A549 treated with CpdA at 1 μM for 4 hours (cell line): ENCODE measurements at places on chromosomes 1 and 21. TPM values are rescaled to one million over a fixed set of nuclear protein-coding genes. Genes with fewer than 3 reads are reported as not detected.

PYHIN1 gene
- not detected in 5 replicates for total RNA-seq

TMEM53 gene
- 7.1 to 9.2 TPM (median 8.4 TPM) in 5 replicates for total RNA-seq

MMP23B gene
- 0.62 to 1.1 TPM (median 1.0 TPM) in 4 of 5 replicates, not detected in the other for total RNA-seq

RNPEP gene
- 82.5 to 93.7 TPM (median 89.1 TPM) in 5 replicates for total RNA-seq

DDAH1 gene
- 5.6 to 6.9 TPM (median 6.5 TPM) in 5 replicates for total RNA-seq

SPRR2G gene
- total RNA-seq, result not detected in 5 replicates

HAPLN2 gene
- 0.03 TPM in 1 of 5 replicates, not detected in the others for total RNA-seq

PALMD gene
- 0.38 to 0.71 TPM (median 0.49 TPM) in 5 replicates for total RNA-seq

ATP1A4 gene
- total RNA-seq, result not detected in 5 replicates

PSMA5 gene
- 109 to 121 TPM (median 116 TPM) in 5 replicates for total RNA-seq

MPL gene
- 0.09 to 0.22 TPM in 2 of 5 replicates, not detected in the others for total RNA-seq

TAF13 gene
- total RNA-seq, result 22.8 to 38.9 TPM (median 26.2 TPM) in 5 replicates

ELF3 gene
- total RNA-seq, result 234 to 285 TPM (median 265 TPM) in 5 replicates

LHX4 gene
- 0.42 to 0.48 TPM (median 0.45 TPM) in 5 replicates for total RNA-seq

HPDL gene
- 3.6 to 5.3 TPM (median 3.9 TPM) in 5 replicates for total RNA-seq

RRP1 gene
- 32.3 to 38.2 TPM (median 34.3 TPM) in 5 replicates for total RNA-seq

SMIM1 gene
- 0.47 to 1.9 TPM (median 1.2 TPM) in 4 of 5 replicates, not detected in the other for total RNA-seq

ESPN gene
- 0.21 to 1.6 TPM (median 0.46 TPM) in 4 of 5 replicates, not detected in the other for total RNA-seq

METTL13 gene
- 43.4 to 51.1 TPM (median 50.1 TPM) in 5 replicates for total RNA-seq

TSSK3 gene
- 0.07 TPM in 1 of 5 replicates, not detected in the others for total RNA-seq

RGS18 gene
- not detected in 5 replicates for total RNA-seq

PDXK gene
- 175 to 285 TPM (median 258 TPM) in 5 replicates for total RNA-seq

LDLRAD1 gene
- total RNA-seq, result not detected in 5 replicates

TFAP2E gene
- total RNA-seq, result 0.56 to 0.82 TPM (median 0.62 TPM) in 5 replicates

VAV3 gene
- 1.1 to 2.2 TPM (median 1.9 TPM) in 5 replicates for total RNA-seq

CAMK1G gene
- 0.22 to 0.50 TPM (median 0.43 TPM) in 5 replicates for total RNA-seq

LEMD1 gene
- total RNA-seq, result not detected in 5 replicates

CCDC24 gene
- 3.8 to 7.2 TPM (median 6.7 TPM) in 5 replicates for total RNA-seq

ATP1A2 gene
- total RNA-seq, result 0.01 to 0.05 TPM (median 0.03 TPM) in 3 of 5 replicates, not detected in the others

CD1E gene
- total RNA-seq, result not detected in 5 replicates

LCE2A gene
- not detected in 5 replicates for total RNA-seq

ARHGEF16 gene
- 3.2 to 5.9 TPM (median 5.4 TPM) in 5 replicates for total RNA-seq

INSRR gene
- not detected in 5 replicates for total RNA-seq

DNASE2B gene
- not detected in 5 replicates for total RNA-seq

FCMR gene
- 3.9 to 6.6 TPM (median 3.9 TPM) in 5 replicates for total RNA-seq

RHBG gene
- not detected in 5 replicates for total RNA-seq
